ENCODE measurements at places on chromosomes 5 and 9.

DNA sequence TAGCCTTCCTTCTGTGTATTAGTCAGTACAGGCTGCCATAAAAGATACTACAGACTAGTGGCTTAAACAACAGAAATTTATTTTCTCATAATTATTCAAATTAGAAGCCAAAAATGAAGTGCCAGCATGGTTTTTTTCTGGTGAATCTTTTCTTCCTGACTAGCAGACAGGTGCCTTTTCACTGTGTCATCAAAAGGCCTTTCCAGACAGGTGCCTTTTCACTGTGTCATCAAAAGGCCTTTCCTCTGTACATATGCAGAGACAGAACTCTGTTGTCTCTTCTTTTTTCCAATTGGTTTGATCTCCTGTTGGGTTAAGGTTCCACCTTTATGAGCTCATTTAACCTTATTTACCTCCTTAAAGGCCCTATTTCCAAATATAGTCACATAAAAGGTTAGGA is 599.9 kb downstream of the ISL1 start:
- DNase-seq = no peak

DNA sequence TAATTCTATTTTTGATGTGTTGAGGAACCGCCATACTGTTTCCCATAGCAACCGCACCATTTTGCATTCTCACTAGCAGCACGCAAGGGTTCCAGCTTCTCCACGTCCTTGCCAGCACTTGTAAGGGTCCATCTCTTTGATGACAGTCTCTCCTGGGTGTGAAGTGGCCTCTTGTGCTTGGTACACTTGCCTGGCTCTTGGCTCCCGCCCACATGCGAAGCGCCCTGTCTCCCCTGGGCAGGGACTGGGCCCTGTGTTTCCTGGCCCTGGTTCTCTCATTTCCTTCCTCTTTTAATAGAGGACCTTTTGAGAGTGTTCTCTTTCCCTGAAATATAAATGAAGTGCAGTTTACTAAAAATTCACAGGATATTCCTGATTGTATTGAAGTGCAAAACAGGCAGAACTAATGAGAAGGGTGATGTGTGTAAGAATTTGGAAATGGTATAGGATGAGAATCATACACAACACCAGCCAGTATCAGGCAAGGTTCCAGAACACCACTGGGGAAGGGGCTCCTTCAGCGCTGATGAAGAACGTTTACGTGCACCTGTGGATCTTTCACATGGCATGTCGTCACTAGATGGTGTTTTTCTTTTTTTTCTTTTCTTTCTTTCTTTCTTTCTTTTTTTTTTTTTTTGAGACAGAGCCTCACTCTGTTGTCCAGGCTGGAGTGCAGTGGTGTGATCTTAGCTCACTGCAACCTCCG is 73.0 kb downstream of the EHMT1 start:
- no peak for DNase-seq

DNA sequence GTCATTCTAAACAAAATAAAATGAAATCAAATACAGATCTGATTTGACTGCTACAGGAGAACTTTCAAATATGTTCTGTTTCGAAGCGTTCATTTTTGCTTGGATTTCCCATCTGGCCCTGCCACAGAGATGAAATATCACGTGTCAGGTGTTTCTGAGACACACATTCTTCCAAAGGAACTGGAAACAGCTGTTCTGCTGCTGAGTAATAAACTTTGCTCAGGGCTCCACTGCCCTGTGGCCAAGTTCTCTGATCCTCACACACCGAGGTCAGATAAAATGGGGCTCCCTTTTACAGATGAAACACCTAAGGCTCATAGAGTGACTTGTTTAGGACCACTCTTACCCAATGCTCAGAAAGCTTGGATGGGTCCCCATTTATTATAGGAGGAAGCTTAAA is 42.5 kb downstream of the FRMPD1 start:
- no peak for DNase-seq

DNA sequence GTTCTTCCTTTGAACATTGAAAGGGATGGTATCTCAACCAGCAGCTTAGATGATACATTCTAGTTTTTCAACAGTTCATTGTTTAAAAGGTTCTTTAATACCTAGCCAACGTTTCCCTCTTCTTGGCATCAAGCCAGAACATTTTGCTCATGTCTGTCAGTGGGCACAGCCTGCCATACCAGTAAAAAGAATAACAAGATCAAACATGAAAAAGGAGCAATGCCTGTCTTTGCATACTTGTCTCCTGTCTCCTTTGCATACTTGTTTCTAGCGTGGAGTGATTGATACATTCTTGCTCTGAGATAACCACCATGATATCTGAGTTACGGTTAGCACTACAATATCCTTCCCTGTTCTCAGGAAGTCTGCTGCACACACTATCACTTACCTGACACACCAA is 248.6 kb upstream of the DAPK1 start:
- DNase-seq = no peak

DNA sequence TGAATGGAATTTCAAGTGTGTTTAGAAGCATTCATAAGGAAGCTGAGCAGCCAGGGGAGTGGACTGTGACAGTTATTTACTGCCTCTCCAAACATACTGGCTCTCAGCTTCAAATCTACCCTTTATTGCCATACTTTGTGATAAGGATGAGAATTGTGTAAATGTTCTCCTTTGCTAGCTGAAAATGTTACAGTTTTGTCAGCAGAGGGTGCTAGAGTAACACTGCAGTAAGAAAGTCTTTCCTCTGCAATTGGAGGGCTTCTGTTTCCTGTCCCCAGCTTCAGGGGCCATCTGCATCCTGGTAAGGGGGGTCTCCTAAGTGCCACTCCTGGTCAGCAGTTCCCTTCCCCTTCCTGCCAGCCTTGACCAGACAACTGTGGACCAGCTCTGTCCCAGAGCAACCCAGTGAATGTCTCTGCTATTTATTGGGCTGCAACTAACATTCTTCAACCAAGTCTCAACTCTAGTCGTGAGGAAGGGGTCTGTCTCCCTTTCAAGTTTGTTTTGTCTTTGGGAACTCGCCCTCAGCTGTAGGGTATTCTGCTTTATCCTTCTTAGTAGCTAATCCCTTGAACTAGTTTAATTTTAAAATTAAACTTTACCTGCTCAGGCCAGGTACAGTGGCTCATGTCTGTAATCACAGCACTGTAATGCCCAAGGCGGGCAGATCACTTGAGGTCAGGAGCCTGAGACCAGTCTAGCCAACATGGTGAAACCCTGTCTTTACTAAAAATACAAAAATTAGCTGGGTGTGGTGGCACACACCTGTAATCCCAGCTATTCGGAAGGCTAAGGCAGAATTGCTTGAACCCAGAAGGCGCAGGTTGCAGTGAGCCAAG is 45.3 kb downstream of the RAPGEF6 start:
- peak; percentile 11 for DNase-seq

DNA sequence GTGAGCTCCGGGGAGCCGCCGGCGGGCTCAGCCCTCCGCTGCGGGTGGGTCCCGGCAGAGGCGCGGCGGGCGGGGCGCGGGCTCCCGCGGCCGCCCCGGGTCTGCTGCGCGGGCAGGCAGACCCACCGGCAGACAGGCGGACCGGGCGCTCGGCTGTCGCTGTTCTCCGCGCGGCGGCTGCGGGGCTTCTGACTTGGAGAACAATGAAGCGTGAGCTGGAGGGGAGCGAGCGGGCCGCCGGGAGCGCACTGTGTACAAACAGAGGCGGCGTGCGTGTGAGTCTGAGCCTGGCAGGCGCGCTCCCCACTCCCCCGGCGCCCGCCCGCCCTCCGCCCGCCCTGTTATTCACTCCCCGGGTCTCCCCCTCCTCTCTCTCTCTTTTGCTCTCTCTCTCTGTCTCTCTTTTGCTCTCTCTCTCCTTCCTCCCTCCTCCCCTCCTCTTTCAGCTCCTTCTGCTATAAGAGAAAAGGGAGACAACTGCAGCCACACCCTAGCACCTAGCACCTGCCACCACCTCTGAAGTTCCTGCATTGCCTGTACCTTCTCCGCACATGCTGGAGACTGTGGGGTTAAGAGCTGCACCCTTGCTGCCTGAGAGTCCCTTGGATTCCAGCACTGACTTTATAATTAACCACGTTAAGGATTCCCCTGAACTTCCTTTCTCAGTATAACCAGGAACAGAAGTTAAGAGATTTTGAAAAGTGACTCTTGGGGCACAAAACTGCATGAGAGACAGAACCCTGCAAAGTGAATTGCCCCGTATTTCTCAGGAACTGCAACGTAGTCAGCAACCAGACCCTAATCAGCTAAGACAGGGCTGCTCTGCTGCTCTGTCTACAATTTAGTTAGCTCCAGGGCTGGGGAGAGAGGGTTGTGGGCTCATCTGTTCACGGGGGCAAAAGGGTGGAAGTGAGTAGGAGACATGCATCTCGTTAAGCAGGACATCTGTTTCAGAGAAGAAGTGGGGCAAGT is at the start of gene EDIL3:
EDIL3 (minus strand) TSS at position 277 of the 972 bp plus-strand sequence. CDS start 506 bp downstream, outside the sequence.
- DNase-seq = peak; percentile 2

DNA sequence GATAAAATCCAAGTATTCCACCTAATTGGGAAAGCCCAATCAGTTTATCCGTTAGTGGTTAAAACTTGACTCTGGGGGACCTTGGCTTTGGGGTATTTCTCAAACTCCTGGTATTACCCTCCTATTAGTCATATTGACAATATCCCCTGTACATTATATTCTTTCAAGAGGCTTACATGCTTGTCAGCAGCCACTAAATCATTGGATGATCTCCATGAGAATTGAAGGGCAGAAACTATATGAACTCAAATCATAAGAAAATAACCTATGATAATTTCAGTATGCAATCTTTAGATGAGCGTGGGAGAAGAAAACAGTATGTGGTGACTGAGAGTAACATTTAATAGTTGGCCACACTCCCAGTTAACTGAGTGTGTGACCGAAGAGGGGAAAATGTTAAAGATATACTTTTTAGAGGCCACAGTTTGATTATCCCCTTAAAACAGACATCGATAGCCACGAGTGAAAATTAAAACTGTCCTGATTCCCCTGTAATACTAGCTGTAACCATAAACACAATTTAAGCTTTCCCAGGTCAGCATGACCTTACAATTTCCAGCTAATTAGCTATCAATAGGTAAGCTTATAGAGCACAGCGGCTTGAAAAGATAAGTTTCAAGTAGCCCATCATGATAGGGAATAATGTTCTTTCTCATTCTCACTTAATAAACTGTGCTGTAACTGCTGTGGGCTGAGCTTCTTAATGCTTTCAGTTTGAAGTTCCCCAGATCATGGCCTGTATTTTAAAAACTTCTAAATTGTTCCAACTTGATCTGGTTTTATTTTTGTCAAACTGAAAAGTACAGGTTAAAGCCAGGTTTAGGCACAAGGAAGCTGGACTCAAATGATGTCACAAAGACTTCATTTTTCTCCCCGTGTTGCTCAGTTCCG is 58.6 kb downstream of the PUM3 start:
- DNase-seq = no peak

DNA sequence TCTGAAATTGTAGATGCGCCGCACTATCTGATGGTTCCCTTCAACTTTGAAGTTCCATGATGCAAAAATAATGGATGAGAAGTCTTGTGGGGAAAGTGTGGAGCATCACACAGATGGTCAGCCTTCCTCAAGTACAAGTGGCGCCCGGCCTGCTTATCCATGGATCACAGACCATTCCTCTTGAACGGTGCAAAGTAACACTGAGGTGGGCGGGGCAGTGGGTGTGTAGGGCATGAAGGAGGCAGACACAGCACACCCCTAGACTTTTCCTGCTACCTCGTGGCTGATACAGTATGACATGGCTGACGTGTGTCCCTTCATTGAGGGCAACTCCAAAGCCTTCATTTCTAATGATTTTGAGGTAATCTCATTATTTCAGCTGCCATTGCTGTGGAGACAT is 2.5 kb upstream of the GNG10 start:
- no peak for DNase-seq

DNA sequence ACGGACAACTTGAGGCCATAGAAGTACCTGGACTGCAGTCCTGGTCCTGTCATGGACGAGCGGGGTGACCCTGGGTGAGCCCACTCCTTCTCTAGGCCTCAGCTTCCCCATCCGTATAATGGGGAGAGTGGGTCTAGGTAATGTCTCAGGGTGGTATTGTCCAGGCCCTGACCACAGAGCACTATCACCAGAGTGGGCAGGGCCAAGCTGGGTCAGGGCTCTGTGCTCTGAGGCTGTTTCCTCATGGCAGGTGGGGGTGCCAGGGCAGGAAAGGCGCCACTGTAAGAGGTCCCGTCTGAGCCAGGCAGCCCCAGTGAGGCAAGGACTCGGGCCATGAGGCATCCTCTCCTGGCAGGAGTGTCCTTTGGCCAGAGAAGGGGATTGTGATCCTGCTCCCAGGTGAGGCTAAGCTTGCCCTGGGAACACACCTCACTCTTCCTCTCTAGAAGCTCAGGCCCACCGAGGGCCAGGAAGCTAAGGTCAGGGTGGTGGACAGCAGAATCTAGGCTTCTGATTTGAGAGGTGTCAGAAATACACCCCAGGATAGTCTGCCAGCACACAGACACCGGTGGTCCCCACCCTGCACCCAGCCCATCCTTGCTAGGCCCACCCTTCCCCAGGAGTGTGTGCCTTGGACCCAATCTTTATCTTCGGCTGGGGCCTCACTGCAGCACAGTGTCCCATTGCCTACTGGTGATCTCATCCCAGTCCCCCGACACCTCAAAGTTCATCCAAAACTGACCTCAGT is 1.5 kb upstream of the MYOZ3 start:
- no peak for DNase-seq

DNA sequence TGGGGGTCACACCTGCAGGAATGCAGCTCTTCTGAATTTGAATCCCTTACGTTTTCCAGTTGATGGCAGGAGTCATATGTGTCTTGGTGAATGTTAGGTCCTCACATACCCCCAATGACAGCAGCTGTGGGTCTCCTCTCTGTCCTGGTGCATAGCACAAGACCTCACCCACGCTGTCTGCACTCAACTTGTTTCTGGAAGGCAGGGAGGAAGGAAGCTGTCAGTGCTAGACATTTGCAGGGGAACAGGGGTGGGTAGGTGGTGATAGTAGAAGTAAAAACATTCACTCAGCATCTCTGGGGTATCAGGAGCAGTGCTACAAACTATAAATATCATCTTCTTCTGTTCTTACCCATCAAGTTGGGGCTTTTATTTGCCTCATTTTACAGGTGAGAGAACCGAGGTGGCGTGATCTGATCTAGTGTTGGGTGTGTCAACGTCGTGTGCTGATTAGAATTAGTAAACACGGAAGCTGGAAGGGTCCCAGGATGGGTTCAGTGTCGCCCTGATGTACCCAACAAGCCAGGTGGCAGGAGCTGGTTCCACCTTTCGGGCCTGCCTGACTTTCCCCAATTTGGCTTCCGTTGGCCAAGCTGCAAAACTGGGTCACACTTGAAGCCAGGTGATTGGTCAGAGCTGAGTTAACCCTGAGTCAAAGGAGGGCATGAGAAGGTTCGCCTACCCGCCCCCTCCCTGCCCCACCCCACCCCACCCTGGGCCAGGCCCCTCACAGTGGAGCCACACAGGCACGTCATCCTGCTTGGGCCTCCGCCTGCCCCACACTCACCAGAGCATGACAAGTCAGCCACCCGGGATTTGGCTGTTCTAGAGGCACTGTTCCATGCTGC is 15.8 kb downstream of the ERGIC1 start:
- DNase-seq = no peak

- no peak for DNase-seq
Measured at GRCh38 chr9:91953718-91954117, 3.7 kb upstream of the ROR2 start.

DNA sequence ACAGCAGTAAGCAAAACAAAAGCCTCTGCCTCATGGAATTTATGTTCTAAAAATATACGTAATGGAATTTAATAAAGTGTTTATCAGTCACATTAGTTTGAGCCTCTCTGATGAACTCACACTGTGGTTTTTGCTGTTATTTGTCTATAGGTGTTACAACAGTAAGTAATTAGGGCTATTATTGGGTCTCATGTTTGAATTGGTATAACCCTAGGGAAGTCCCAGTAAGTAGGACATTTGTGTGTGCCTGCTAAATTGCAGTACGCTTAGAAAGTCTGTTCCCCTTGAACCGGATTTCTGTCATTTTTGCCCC is 197.6 kb downstream of the NR3C1 start:
- DNase-seq = no peak

- no peak for DNase-seq
Measured at GRCh38 chr5:173474881-173475287, 141.6 kb downstream of the BOD1 start.

GRCh38 chr5:67488885-67489284 is 292.3 kb upstream of the CD180 start:
- DNase-seq = no peak
